SK-MEL-5 (cell line): ENCODE measurements at places on chromosomes 16 and 17.

DNA sequence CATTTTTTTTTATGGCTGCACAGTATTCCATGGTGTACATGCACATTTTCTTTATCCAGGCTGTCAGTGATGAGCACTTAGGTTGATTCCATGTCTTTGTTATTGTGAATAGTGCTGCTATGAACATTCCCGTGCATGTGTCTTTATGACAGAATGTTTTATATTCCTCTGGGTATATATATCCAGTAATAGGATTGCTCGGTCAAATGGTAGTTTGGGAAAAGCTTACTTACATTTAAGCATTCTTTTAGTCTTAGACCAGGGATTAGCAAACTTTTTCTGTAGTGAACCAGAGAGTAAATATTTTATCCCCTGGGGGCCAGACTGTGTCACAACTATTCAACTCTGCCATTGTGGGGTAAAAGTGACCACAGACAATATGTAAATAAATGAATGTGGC lies 40.2 kb downstream of the MED13 start:
- no peak for DNase-seq

- no peak for DNase-seq
Observed at GRCh38 chr17:50354776-50355175, 8.8 kb downstream of the XYLT2 start.

DNA sequence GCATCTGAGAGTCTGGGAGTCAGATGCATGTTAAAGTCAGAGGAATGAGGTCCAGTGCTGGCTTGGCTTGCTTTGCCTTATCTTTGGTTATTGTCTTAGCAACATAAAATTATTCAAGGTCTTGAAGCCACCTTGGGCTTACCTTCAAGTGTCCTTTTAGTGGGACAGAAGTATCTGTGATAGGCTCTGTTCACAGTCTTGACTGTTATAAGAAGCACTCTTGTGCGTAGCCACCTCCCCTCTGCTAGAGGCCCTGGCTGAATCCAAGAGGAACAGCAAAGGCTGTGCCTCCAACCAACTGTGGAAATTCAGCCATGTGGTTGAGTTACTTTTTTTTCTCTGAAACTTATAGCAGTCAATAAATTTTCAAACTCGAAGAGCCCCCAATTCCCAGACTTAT lies 8.6 kb upstream of the MAP3K3 start:
- DNase-seq, result no peak

GRCh38 chr16:5442054-5442453 lies 344.5 kb upstream of the EEF2KMT start:
- no peak for DNase-seq

GRCh38 chr16:20806168-20807050 lies at the start of the genes ERI2 and REXO5:
Gene ERI2, minus strand, starts transcription at chr16:20806472. Its CDS starts 42 bp downstream, at chr16:20806430.
Gene REXO5, plus strand, starts transcription at chr16:20806527. Its CDS starts 427 bp downstream, at chr16:20806954.
- DNase-seq, result peak; percentile 94

- DNase-seq, result no peak
Observed at GRCh38 chr17:60102632-60103096, 23.9 kb upstream of the HEATR6 start.

DNA sequence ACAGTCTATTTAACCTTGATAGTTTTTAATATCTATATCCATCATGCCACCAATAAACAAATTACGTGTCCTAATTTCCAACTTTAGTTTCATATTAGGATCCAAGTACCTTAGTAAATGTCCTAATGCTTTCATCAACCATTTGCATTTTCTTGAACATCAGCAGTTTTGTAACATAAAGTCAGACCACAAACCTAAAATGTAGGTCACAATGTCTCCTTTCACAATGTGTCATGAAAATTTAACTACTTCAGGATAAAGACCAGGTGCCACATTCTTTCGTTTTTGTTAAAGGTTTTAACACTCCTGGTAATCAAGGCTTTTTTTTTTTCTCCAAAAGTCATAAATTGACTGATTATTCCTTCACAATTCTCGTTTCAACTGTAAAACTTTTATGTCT lies 310.7 kb upstream of the PMFBP1 start:
- no peak for DNase-seq

DNA sequence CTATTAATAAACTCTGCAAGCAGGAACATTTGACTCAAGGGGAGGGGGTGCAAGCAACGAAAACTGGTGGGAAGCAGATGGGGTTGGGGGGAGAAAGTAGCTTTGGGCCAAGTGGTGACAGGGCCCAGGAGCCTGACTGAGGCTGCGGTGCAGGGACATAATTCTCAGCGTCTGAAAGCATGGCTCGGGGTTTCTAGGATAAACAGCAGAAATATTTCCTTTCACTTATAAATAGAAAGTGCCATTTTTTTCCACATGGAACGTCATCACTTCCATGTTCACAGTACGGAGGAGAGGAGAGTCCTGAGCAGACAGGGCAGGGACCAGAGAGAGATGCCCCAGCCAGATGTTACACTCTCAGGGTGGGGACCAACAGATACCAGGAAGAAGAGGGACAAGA lies 197.1 kb downstream of the ZFHX3 start:
- no peak for DNase-seq

- no peak for DNase-seq
Observed at GRCh38 chr17:49580055-49580721, 4.5 kb downstream of the NXPH3 start.

DNA sequence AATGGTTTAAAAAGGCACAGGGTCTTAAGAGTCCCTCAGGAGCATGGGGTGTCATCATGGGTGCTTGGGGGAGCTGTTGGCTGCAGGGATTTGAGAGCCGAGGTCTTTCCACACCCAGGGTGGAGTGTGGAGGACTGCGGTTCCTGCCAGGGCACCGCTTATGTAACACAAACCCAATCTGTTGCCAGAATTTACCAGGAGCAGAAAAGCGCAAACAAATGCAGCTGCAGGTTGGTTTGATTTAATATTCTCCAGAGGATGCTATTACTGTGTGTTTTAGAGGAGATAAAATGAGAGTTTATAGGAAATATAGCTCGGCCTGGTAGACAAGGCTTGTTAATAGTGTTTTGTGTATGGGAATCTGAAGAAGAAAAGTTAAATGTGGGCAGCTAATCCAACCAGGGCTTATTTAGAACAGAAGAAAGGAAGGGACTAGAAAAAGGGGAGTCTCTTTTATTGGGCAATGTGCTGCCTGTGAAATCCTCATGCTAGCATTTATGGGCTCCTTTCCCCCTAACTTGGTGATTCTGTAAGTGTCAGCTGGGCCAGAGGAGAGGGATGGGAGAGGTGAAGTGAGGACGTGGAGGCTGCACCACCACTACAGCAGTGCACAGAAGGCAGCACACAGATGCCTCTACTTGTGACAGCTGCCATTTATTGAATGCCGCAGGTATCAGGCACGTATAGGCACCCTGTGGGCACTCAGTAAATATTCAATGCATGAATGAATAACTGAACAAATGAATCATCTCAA lies 174.7 kb downstream of the KATNIP start:
- no peak for DNase-seq

DNA sequence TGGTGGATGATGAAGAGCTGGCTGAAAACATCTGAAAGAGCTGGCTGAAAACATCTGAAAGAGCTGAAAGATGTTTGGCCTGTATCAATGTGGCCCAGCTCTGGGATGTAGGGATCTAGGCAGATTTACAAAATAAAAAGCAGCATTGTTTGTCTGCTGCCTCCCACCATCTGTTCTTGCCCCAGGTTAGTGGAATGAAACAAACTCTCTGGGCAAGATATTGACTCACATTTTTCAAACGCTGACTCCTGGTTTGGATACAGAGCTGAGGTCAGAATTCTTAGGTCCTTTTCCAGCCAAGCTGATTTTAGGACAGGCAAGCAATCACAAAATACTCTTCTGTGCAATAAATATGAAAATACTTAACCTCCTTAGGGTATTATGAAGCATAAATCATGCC lies 139.0 kb downstream of the STX8 start:
- peak; percentile 42 for DNase-seq

GRCh38 chr16:1007284-1007850 lies 25.8 kb downstream of the SOX8 start:
- DNase-seq, result no peak

GRCh38 chr16:68658341-68658973 lies 13.3 kb downstream of the CDH3 start:
- DNase-seq, result peak; percentile 41

DNA sequence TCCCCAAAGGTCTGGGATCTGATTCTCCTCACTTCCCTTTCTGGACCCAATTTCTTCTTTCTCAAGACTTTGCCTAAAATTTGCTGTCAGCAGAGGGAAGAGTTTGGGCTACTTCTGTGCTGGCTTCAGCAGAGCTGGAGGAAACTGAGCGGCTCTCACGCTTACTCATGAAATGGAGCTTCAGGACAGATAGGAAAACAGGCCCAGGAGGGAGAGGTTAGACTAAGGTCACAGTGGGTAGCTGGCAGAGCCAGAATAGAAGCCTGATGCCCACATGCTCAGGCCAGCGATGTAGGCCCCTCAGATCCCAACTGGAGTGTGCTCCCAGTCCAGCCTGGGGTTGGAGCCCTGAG lies 593 bp downstream of the SLC38A7 start:
- no peak for DNase-seq

DNA sequence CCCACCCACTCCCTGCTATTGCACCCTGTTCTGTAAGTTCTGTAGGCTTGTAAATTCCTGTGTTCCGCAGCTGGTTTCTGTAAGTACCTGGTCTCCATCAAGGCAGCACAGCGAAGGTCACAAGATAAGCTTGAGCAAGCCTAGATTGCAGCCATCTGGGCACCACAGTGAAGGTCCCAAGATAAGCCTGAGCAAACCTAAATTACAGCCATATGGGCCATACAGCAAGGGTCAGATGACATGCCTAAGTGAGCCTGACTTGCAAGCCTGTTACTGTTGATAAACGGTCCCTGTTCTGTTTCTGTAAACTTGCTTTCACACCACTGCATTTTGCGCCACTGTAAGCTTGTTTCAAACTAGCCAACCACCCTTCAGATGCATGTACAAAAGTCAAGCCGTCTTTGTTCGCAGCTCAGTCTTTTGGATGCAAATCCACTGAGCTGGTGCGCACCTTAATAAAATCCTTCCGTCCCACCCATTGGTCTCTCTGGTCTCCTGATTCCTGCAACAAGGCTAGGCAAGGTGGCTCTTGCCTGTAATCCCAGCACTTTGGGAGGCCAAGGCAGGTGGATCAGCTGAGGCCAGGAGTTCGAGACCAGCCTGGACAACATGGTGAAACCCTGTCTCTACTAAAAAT lies 42.6 kb upstream of the ATF7IP2 start:
- DNase-seq, result no peak

- peak; percentile 48 for DNase-seq
Observed at GRCh38 chr16:69566240-69566980, 644 bp downstream of the NFAT5 start.

- DNase-seq, result peak; percentile 38
Observed at GRCh38 chr16:17359788-17360390, 110.9 kb downstream of the XYLT1 start.

DNA sequence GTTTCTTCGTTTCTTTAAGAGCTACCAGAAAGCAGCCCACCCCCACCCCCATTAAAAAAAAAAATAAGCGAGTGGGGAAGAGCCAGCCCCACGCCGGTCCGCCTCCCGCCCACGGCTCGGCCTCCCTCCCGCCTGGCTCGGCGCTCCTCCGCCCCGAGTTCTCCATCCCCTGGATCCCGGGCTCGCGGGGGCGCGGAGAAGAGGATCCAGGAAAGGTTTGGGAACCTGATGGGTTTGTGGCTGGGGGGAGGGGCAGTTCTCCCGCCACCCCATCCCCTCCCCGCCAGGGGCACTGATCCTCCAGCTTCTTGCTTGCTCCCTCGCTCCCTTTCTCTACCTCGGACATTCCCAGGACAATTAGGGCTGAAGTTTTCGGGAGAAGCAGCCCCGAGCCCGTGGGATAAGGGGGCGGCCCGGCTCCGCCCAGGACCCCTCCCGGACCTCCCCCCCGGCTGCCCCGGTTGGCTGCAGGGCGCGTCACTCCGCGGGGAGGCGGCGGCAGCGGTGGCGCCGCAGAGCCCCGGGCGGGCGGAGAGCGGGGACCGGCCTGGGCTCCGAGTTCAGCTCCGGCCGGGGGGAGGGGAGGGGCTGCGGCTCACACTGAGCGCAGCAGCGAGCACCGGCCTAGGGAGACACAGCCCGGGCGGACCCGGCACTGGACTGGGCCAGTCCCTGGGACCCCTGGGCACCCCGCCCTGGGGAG lies 1.0 kb upstream of the SALL1 start:
- DNase-seq, result peak; percentile 1

DNA sequence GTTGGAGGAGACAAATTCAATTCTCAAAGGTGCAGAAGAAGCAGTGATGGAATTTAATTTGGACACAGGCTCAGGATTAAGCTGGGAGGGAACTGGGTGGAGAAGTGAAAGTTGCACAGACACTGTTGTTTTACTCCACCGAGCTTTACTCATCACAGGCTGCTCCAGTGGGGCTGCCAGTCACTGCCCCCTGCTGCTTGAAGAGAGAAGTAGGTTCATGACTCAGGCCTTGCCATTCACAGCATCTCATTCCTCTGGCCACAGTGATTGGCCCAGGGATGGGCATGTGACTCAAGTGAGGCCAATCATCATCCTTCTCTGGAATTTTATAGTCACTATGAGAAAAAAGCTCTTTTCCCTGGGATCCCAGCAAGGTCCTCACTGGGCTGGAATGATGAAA lies 11.8 kb downstream of the GNAO1 start:
- DNase-seq, result peak; percentile 73

GRCh38 chr16:86628614-86629013 lies 50.3 kb downstream of the FOXL1 start:
- DNase-seq, result no peak

DNA sequence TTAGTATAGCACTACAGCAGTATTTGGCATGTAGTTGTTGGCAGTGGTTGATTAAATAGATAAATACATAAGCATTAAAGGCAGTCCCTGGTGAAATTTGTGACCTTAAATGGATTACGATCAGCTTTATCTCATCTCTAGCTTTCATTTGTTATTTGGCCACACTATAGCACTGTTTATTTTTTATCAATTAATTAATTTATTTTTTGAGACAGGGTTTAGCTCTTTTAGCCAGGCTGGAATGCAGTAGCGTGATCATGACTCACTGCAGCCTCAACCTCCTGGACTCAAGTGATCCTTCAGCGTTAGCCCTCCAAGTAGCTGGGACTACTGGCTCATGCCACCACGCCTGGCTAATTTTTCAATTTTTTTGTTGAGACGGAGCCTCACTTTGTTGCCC lies 18.7 kb upstream of the ARHGAP17 start:
- no peak for DNase-seq
